Breast epithelium (tissue), 4 donors: ENCODE measurements at places on chromosomes 1 and 21. TPM values are rescaled to one million over a fixed set of nuclear protein-coding genes. Genes with fewer than 3 reads are reported as not detected.

KAZN gene
- 12.2 TPM for total RNA-seq

MYBPH gene
- total RNA-seq, result 0.66 TPM

NEGR1 gene
- 5.6 TPM for total RNA-seq

CCDC24 gene
- 12.3 TPM for total RNA-seq

ETV3L gene
- not detected for total RNA-seq

OXCT2 gene
- total RNA-seq, result 0.66 TPM

MARK1 gene
- 6.6 TPM for total RNA-seq

- DNase-seq, result no peak
Observed at GRCh38 chr1:166612886-166613285, 226.4 kb upstream of the POGK start.

DNA sequence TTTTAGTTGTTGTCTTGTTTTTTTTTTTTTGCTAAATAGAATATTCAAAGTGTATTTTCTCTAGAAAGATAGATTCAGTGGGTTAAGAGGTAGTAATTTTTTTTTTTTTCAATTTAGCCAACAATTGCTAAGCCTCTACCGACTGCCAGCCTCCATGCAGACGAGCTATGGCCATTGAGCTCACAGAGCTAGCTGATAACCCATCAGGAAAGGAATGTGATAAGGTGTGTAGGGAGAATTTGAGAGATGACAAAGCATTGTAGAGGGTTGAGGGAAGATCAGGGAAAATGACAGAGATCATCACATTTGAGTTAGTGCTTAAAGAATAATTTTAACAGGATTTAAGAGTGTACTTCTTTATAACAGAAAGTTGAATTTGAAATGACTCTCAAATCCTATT lies 30.6 kb downstream of the DNM3 start:
- DNase-seq, result no peak

- DNase-seq, result no peak
Observed at GRCh38 chr1:35777109-35777508, 7.3 kb upstream of the CLSPN start.

DNA sequence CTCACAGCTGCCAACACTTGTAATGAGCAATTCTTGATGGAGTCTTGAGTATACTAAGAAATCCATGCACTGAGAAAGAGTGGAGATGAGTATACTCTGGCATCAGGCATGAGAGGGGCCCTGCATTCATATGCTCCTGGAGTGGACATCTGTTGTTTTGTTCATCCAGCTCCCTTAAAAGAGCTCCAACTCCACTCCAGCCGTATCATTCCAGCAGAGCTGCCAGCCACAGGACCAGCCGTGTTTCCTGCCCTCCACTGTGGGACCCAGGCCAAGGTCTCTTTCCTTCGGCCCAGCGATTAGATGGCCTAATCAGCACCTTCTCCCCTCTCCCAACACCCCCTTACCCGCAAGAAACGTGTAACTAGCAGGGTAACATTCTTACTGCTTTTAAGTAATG lies 144.5 kb downstream of the OMA1 start:
- no peak for DNase-seq

DNA sequence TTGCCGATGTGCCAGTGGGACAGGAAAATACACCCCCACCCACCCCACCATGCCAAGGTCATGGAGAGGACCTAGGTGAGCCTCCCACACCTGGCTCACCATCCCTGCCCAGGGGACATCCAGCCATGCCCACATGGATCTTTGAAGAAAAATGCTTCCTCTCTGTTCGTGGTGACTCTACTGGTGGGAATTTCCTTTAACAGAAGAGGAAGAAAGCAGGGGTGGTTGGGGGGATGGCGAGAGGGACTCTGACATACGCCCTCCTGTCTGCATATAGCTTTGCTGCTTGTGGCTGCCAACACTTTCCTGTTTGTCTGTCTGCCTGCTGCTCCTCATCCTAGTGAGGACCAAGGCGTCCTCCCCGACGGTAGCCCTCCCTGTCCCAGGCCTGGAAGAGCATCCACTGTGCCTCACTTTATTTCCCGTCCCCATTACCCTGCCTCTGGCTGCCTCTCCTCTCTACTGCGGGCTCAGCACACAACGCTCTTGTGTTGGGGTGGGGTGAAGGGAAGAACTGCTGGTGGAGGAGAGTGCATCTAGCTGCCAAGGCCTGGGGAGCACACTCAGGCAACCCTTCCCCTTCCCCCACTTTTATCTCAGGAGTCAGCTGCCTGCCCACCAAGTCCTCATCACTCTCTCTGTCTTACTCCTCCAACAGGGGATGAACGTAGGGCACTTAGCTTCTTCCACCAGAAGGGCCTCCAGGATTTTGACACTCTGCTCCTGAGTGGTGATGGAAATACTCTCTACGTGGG lies 2.5 kb downstream of the SEMA4A start:
- DNase-seq, result no peak

- no peak for DNase-seq
Observed at GRCh38 chr1:15542388-15543250, 16.0 kb downstream of the DNAJC16 start.

- peak; percentile 17 for DNase-seq
Observed at GRCh38 chr1:155173478-155174323, at the start of gene TRIM46. TRIM46 (plus strand) TSS chr1:155173849; CDS start chr1:155173967, 118 bp downstream.

GRCh38 chr1:48936436-48936835 lies 159.7 kb upstream of the BEND5 start:
- no peak for DNase-seq
